ENCODE measurements at places on chromosomes 5 and 9.

- no peak for DNase-seq
Measured at GRCh38 chr5:172063463-172064235, 57.2 kb upstream of the FBXW11 start.

DNA sequence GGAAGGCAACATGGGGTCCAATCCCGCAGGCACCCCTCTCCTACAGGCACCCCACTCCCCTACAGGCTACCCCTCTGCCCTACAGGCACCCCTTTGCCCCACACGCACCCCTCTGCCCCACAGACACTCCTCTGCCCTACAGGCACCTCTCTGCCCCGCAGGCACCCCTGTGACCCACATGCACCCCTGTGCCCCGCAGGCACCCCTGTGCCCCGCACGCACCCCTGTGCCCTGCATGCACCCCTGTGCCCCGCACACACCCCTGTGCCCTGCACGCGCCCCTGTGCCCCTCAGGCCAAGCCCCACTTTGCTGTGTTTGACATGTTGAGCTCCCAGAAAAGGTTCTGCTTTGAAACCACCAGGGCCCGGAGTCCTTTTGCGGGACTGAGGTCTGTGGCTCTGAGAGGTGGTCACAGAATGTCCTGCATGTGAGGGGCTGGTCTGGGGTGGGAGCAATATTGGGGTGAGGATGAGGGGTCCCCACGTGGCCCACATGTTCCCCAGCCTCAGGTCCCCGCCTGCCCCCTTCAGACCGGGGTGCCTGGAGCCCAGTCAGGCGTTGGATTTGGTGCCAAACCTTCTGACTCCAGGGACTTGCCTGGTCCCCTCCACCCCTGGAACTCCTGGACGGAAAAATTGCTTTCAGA lies 616 bp upstream of the QRFP start:
- no peak for DNase-seq

DNA sequence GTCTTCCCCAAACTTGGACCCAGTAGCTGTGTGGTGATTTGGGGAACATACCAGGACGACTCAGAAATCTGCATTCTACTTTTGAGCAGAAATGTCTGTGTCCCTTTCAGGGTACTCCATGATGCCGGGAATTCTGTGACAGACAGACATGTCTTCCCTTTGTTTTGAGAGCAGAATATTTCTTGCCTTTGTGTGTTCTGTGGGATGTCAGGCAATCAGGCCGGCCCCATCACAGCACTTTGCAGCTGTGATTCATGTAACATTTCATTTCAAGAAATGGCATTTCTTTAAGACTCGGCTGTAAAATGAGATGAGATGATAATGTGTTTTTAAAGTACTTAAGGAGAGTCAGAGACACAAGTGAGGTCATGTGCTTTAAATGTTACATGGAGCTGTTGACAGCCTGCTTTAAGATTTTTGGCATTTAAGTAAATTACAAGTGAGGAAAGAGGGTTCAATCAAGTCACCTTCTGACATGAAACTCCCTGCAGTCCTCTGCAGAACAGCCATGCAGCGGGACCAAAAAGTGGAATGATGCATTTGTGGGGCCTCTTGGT lies 98.7 kb downstream of the SLC28A3 start:
- no peak for DNase-seq

DNA sequence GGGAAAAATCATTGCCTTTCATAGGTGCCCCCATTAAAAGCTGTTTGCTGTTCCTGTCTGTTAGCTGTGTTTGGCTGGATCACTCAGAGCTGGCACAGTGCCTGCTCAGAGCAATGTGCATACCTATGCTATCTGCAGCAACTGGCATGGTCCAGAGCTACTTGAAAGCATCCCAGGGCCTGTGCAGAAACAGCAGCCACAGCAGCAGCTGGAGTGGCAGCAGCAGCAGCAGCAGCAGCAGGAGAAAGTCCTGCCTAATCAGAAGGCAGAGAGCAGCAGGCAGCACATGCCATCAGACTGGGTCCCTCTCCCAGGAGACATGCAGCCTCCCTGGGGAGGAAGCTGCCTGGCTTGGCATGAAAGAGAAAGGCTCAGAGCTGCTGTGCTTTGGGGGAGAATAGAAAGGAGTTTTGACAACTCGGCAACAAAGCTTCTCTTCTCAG lies 243.8 kb upstream of the WWC1 start:
- DNase-seq: no peak

GRCh38 chr5:124936626-124936933 lies 190.1 kb upstream of the ZNF608 start:
- no peak for DNase-seq

GRCh38 chr9:34253460-34253837 lies 74.6 kb downstream of the UBAP1 start:
- no peak for DNase-seq

DNA sequence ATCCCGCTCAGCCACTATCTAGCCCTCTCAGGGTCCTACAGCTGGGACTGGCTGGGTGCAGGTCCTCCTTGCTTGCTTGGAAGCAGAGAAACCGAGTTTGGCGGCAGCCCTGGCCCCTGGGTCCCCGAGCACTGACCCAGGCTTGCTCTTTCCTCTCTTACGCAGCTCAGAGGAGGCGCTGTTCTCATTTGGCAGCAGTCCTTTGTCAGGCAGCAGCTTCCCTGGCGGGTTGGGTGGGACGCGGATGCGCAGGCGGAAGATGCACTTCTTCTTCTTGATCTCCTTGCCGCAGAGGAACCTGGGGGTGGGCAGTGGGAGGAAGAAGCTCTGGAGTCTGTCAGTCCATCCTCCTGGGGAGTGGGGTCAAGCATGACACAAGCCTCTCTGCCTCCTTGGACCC lies 14.5 kb downstream of the PHF19 start:
- DNase-seq: no peak

DNA sequence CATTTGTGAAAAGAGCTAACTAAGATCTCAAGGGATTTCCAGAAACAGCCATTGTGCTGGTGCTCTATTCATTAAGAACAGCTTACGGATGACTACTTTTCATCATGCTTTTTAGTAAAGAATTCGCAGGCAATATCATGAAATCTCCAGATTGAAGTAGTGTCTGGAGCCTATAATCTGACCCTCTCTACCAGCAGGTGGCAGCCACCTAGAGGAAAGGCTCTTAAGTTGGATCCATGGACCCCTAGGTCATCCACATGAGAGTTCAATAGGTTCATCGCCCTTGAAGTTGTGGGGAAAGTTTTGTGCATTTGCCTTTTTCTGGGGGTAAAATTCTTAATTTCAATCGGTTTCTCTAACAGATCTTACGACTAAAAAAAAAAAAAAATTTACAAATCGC lies 82.3 kb downstream of the SLC1A3 start:
- no peak for DNase-seq

DNA sequence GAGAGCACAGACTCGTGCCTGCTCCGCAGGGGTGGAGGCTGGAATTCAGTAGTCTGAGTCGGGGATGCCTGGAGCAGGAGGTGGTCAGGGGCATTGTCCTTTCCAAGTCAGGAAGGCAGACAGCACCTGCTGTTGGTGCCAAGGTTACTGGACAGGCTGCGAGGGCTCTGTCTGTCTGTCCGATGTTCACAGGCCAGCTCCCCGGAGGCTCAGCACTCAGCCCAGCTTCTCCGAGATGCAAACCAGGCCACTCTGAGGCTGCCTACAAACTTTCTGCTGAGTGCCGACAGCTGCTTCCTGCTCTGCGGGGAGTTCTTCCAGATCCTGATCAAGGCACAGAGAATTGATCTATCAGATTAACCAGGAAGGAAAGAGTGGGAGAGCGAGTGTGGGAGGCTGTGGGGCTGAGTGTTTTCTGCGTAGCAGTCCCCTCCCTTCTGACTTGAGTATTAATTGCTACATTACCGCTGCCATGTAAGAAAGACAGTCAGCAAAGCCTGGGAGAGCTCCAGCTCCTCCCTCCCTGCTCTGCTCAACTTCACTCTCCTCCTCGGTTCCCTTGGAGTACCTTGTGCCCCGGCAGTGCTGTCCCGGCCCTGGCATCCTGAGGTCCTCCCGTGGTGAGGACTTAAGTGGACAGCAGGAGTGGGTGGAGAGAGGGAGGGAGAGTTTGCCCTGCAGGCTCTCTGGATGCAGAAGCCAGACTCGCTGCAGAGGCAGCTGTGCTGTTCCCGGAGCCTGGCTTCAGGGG lies 36.0 kb downstream of the KCNMB1 start:
- DNase-seq: no peak

- DNase-seq: peak; percentile 47
Measured at GRCh38 chr9:82124090-82124489, 135.5 kb downstream of the SPATA31D1 start.

DNA sequence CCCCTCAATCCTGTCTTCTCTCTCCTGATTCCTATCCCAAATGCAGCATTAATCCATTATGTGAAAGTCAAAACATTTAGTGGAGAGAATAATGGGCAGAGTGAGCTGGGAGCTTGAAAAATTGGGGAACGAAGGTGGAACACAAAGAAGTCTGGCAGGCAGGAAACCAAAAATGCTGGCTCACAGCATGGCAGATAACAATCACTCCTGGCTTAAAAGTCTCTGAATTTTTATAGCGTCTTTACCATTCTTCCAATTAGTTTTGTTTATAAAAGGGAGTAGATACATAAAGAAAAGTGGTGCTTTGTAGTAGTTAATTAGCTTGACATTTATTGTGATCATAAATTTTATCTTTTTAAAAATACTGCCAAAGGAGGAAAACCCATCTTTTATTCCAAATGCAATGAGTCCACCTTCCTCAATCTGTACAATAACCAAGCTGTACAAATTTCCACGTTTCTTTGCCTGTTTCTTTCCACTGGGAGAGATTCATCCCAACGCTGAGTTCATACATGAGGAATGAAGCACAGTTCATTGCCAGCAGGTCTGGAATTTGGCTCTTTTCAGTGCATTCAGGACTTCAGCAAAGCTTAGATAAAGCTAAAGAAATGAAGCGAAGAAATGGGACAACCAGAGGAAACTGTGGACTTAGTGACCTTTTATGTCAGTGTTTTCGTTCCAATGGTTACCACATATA lies 174.7 kb downstream of the HMHB1 start:
- no peak for DNase-seq

All from AG09319 (cell line).